ENCODE measurements at places on chromosomes 12 and 14. TPM values are rescaled to one million over a fixed set of nuclear protein-coding genes. Genes with fewer than 3 reads are reported as not detected.

The FOS gene
- 55.2 TPM for total RNA-seq

The RAPGEF3 gene
- not detected for total RNA-seq

The RNASE7 gene
- total RNA-seq: not detected

The OR4E2 gene
- total RNA-seq: not detected

The KRT6C gene
- not detected for total RNA-seq

The TBX3 gene
- 0.34 TPM for total RNA-seq

The CEBPE gene
- total RNA-seq: not detected

Measured in melanocyte of skin (primary cell).